ENCODE measurements at places on chromosomes 7 and 10.

- DNase-seq = no peak
These were observed 105.7 kb downstream of the GRB10 start for GRCh38 chr7:50676740-50677637.

GRCh38 chr10:62025901-62026879, 124.7 kb downstream of the ARID5B start:
- DNase-seq = no peak

DNA sequence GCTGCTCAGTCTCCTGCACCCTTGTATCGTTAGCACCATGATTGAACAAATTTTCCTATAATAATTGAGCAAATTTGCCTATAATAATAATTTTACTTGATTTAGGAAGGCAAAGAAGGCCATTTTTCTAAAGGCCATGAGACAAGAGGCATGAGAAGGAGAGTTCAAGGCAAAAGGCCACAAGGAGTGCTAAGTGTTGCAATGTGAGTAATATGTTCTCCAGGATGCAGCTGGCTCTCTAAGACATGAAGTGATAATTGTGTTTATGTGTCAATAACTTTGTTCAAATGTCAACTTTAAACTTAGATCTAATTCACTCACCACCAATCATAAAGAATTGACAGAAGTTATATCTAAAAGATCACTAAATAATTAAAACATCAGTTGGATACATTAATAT, 53.8 kb downstream of the SGCE start:
- no peak for DNase-seq

- DNase-seq = no peak
These were observed 6.8 kb upstream of the TAS2R60 start for GRCh38 chr7:143436325-143436946.

GRCh38 chr7:92621026-92621540, 30.9 kb upstream of the FAM133B start:
- peak; percentile 98 for DNase-seq

DNA sequence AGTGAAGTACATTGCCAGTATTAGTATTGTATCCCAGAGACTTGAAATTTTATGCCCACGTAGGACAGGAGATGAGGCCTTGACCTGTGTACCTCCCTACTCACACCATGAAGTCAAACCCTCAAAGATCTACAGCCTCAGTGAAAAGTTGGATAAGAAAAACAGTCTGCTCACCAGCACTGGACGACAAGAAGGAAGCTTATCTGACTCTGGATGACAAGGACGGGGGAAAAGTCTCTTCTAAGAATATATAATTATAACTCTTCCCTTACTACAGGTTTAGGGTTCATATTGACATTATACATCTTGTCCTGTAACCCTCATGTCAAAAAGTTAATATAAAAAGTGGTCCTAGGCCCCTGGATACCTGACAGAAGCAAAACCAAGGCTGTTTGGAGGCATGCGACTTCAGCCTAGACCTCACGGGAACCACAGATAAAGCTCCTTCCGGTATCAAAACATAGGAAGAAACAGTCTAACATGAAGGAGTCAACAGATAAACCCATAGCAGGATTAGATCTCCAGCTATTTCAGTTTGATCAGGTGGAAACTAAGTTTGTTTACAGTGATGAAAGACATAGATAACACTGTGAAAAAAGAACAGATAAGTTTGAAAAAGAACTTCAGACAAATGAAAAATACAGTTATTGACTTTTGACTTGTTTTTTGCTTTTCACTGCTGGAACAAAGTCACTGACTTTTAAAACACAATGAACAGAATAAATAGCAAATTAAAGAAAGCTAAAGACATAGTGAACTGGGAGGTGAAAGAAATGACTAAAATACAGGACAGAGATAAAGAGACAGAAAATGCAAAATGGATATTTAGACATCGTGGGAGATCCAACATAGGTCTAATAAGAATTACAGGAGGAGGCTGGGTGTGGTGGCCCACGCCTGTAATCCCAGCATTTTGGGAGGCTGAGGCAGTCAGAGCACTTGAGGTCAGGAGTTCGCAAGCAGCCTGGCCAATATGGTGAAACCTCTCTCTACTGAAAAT, 145.9 kb downstream of the PHTF2 start:
- no peak for DNase-seq

DNA sequence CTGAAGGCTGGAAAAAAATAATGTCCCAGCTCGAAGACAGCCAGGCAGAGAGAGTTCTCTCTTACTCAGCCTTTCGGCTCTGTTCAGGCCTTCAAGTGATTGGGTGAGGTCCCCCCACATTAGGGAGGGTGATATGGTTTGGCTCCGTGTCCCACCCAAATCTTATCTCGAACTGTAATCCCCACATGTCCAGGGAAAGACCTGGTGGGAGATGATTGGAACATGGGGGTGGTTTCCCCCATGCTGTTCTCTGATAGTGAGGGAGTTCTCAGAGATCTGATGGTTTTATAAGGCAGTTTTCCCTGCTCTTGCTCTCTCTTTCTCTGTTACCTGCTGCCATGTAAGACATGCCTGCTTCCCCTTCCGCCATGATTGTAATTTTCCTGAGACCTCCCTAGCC, 36.6 kb upstream of the LEP start:
- no peak for DNase-seq

- no peak for DNase-seq
These were observed 30.5 kb upstream of the TRIM8 start for GRCh38 chr10:102613785-102614184.

- no peak for DNase-seq
These were observed 98.3 kb upstream of the LRGUK start for GRCh38 chr7:134028853-134029252.

GRCh38 chr10:822661-823367, 108.7 kb downstream of the LARP4B start:
- DNase-seq = no peak

GRCh38 chr10:60513281-60513680, 123.6 kb upstream of the ANK3 start:
- DNase-seq = peak; percentile 24

- no peak for DNase-seq
These were observed 17.6 kb downstream of the CCDC136 start for GRCh38 chr7:128809363-128809762.

- no peak for DNase-seq
These were observed 36.9 kb upstream of the AUTS2 start for GRCh38 chr7:69561266-69561960.

GRCh38 chr10:126904516-126904817, 761 bp upstream of the DOCK1 start:
- DNase-seq = no peak

DNA sequence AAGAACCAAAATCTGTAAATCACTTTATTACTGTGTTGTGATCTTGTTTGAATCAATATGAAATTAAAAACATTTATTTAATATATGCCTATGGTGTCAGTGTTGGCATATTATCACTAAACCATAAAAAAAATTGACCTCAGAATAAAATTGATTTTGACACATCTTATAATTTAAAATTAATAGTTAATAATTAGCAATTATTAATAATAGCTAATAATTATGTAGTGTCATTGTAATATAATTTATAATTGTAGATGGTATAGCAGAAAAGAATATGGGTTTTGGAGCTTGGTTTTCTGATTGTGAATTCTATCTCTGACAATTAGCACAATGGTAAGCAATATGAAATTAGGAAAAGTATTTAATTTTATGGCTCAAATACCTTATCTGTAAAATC, 89.4 kb upstream of the CNTNAP2 start:
- no peak for DNase-seq

- peak; percentile 91 for DNase-seq
These were observed 10.0 kb downstream of the SFTPD start for GRCh38 chr10:79938728-79939406.

GRCh38 chr7:150322833-150323681, at the start of the genes ACTR3C and LRRC61:
Gene ACTR3C, minus strand, starts transcription at chr7:150323545. Its CDS starts 28,249 bp downstream, at chr7:150295296.
Gene LRRC61, plus strand, starts transcription at chr7:150323355. Its CDS starts 13,507 bp downstream, at chr7:150336862.
- no peak for DNase-seq

DNA sequence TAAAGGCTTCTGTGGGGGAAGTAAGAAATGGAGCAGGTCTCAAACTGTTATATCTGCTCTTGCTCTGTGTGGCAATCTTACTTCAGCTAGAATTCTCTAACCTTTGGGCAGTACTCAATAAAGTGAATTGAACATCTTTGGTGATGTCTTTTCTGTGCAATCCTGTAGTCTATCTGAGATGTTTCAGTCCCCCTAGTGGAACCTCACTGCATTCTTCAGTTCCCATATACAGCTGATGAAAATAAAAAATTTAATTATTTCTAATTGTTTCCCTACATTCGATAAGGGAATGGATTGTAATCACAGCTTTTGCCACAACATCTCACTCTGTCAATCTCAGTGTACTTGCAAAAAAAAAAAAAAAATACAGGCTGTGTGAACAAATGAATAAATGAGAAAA, 522.6 kb downstream of the DNAJB9 start:
- no peak for DNase-seq

DNA sequence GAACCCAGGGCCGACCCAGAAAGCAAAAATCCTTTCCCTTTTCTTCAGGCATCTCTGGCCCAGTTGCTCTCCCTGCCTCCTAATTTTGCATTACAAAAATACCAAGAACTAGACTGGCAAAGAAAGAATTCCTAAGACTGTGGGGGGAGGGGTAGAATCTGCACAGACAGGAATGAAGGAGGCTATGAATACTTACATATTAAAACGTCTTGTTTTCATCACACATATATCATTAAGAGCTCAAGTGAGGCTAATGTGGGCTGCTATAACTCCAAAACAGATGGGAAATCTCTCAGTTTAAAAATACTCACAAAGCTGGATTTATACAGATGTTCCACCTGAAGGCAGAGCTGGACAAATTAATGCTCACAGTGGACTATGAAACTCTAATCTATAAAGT, 29.2 kb upstream of the MKX start:
- DNase-seq = no peak

- DNase-seq = no peak
These were observed 318.6 kb upstream of the PHF14 start for GRCh38 chr7:10655031-10655430.

DNA sequence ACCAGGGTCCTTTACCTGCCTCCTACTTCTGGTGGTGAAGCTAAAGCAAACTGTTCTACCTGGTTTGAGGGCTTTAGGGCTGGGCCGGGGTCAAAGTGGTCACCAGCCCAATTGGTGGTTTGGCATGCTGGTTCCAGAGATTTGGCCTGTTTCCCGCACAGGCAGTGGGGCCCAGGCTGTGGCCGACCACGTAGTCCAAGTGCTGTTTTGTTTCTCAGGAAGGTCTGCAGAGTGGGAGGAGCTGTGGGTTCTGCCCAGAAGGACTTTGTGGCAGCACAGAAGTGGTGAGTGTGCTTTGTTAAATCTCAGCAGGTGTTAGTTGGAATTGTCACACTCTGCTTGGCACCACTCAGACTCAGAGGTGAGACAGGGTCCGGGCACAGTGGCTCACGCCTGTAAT, 85.8 kb downstream of the MKX start:
- no peak for DNase-seq
